Thymus (tissue), 14 donors: ENCODE measurements at places on chromosomes 4 and X.

DNA sequence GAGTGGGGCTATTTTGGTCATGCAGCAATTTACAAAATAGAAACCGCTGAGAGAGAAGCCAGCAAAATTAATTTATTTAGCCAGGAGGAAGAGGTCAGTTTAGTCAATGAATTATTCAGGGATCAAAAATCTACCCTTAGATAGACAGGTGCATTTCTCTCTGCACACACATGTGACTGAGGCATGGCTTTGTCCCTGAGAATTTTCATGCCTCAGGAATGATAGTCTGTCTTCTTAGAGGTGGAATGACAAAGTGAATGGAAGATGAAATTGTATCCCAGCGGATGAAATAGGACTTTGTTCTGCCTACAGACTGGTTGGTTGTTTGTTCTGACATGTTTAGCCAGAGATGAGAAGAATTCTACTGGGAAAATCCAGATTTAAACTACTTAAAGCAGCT, 46.0 kb downstream of the ANKRD50 start:
- no peak for DNase-seq

DNA sequence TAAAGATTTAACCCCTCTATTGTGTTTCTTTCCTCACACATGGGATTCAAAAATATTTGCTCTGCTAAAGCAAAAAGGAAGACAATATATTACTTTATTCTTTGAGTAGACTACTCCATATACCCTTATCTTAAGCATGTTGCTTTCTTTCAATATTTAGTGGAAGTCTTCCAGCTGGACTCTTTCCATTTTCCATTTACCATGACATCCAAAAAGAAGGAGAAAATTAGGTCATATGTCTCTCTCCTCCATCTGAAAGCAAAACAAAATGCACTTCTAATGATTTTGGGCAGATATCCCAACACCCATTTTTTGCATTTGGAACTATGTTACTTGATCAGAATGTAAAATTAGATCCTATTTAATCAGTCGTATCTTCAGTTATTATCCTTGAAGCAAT, 1336.5 kb downstream of the PCDH19 start:
- DNase-seq: no peak

DNA sequence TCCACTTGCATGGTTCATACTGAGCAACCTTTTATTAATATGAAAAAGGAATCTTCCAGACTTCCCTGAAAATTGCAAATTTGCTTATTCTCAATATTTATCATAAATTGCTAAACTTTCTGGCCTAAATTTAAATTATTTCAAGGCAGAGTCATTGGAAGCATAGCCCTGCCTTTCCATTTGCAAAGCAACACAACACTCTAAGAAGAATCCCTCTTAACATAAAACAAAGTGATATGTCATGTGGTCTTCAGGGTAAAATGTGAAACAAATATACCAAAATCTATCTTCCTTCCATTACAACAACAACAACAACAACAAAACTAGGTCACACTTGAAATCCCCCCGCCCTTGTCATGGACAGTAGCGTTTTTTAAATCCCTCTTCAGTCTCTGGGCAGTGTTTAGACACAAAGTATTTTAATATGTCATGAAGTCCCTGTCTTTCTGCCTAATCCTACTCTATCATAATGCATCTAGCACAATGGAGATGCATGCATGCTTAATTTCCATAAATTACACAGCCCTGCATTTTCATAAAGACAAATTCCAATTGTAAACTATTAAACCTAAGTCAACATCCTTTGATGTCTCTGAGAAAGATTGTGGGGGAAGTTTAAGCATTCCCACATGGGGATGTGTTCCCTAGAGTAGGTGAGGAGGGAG, 668.9 kb upstream of the LCORL start:
- no peak for DNase-seq

GRCh38 chrX:24982306-24982965, 33.3 kb downstream of the ARX start:
- no peak for DNase-seq

DNA sequence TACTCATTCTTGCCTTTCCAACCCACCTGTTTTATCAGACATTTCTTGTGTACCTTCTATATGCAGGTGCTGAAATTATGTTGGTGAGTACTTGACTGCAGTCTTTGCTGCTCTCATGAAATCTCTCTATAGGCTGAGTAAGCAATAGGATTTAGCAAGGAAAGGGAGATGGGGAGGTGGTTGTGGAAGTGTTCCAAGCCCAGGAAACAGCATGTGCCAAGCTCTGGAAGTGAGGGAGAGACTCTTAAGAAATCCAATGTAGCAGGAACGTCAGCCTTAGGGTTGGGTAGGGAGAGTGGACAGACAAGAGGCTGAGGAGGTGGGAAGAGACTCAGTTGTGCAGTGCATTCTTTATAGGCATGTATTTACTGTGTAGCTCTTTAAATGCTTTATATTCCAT, 5.6 kb downstream of the SEPTIN11 start:
- no peak for DNase-seq

GRCh38 chr4:13829457-13829856, 201.9 kb upstream of the BOD1L1 start:
- no peak for DNase-seq

DNA sequence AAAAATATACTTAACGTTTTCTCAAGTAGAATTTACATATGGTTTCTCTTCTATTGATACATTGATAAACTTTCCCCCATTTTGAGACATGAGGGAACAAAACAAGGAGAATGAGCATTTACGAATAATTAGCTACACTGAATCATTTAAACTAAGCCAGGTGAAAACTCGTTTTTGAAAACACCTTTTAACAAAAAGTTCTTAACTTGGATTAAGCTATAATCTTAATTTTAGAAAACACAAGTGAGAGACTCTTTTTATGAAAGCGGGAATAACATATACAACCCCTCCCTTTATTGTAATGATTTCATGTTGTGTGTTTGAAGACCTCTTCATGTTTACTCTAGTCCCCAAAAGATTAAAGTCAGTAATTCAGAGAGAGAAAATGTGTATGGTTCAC, 20.1 kb downstream of the PDLIM3 start:
- no peak for DNase-seq

- no peak for DNase-seq
These were observed 70.7 kb downstream of the DOCK11 start for GRCh38 chrX:118566359-118566758.

- DNase-seq: no peak
These were observed 20.3 kb downstream of the ANXA5 start for GRCh38 chr4:121676345-121677075.

DNA sequence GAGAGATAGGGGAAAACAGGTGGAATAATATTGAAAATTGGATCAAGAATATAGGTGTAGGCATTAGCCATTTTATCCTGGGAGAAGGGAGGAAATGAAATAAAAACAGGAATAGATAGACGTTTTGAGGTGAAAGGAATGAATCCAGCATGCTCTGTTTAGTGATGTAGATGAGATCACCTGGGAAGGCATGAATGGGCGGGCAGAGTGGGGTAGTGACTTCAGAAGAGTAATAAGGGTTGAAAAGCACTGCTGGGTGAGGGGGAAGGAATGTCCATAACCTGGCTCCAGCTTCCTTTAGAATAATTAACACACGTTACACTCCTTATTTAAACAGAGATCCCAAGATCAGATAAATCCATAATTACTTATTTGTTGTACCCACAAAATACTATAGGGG, 191.1 kb upstream of the ANXA3 start:
- DNase-seq: no peak

DNA sequence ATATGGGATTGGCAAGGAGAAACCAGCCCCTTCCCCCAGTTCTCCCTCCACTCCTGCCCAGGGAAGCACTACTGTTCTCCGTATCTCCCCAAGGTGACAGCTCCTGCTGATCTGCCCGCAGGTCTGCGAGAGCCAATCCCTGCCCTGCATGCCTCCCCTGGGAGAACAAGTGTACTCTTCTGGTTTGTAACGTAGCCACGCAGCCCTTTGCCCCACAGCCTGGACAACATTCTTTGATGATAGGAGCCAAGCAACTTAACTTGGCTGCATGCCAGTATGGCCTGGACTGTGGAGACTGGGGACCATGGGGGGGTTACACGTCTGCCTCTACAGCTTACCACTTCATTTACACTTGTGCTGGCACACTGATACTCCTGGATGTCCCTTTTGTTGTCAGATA, 2.0 kb downstream of the STBD1 start:
- DNase-seq: no peak

GRCh38 chr4:125735102-125735501, 420.3 kb downstream of the FAT4 start:
- no peak for DNase-seq

DNA sequence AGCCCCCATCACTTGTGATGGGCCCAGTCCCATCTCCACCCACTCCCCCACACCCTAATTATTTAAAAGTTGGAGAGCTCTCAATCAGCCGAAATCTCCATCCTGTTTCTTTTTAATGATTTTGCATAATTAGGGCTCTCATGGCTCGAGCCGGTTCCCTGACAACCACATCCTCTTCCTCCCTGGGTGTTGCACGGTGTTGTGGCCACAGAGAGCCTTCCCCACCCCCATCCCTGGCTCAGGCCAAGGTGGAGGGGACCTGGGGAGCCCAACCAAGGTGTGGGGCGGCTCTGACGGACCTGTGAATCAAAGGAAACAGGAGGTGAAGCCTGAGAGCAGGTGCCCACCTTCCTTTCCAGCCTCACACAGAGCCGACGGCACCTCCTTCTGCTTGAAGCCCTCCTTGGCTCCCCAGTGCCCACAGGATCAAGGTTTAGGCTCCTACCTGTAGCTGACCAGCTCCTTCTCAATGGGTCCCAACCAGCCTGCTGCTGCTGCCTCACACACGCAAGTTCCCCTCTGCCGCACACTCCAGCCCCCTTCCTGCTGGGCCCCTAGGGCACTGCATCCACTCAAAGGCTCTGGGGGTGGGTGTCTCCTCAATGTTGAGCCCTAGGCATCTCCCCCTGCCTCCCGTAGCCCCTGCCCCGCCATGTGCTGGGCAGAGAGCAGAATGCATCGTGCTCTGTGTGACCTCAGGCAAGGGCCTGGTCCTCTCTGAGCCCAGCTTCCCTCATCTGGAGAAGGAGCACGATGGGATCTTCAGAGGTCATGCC, 68.7 kb downstream of the WFS1 start:
- no peak for DNase-seq

DNA sequence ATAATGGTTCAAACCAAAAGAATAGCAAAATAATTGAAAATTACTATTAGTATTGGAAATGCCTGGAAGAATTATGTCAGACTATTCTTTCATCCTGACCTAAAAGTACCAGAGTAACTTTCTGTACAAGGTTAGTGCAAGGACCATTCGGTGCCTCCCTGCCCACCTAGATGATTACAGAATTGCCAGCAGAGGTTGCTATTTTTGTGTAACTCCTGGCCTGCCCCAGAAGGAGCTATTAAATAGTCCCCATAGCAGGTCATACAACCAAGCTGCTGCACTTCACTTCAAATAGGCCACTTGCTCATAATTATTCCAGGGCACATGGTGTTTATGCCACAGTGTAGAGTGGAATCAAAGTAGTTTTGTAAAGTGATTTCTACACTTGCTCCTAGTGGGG, 831.1 kb upstream of the PABPC4L start:
- DNase-seq: no peak
